ENCODE measurements at places on chromosomes 7 and 10.

- no peak for DNase-seq
Measured at GRCh38 chr10:131760416-131761166, 140.2 kb upstream of the PPP2R2D start.

DNA sequence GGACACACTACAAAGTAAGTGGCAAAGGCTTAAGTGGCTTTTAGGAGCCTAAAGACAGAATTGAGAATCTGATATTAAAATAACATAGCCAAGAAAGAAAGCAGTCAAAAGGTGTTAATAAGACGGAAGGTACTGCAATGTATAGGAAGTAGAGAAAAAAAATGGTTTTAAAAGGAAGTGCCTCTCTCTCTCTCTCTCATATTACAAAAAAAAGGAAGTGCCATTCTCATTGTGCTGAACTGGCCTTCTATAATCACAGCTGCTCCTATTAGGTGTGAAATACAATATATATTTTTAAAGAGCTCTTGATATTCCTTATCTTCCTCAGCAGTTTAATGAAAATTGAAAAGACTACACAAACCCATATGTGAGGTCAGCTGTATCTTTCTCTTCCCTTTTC, 199.4 kb upstream of the NPVF start:
- DNase-seq = no peak

DNA sequence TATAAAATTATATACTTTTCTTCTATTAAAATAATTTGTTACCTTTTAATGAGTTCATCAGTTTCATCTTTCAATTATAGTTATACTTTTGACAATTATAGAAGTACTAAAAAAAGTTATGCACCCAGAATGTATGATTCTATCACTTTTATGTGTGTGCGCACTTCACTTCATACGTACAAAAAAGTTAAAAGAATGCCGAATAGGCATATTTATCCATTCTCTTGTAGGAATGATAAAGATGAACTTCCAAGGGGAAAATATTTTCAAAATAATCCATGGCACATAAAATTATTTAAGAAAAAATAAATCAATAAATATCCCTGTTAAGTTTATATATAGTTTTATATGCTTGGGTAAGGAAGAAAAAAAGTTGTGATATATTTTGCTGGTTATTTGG, 166.9 kb upstream of the PRSS1 start:
- no peak for DNase-seq

GRCh38 chr7:91657483-91658071, 222.9 kb downstream of the MTERF1 start:
- DNase-seq = no peak

DNA sequence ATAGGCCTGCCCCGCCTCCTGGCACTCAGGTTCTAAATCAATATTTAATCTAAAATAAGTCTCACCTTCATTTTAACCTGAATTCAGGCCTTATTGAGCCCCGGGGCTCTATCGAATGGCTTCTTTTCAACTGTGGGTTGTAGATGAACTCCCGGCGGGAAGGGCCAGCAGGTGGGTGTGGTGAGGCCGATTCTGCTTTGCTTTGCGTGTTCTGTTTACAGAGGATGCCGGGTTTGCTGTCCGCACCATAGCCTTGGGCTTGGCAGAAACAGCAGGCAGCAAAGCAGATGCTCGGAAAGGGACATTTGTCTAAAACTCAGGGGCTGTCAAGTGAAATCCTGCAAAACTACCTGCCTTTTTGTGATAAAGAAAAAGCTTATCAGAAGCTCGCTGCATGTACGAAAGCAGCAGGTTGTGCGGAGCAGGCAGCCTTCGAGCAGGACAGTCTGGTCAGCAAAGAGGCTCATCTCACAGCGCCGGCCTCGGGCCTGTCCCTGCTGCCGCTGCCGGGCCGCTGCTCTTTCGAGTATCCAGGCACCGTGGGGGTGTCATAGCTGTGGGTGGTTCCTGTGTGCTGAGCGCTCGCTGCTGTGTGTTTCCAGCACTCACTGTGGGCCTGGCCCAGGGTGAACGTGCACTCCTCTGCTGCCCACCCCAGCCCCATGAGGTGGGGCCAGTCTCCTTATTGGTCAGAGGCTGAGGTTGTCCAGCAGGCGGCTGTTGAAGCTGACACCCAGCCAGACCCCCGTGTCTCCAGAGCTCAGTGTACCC, 434.8 kb upstream of the FOXK1 start:
- DNase-seq = no peak

- no peak for DNase-seq
Measured at GRCh38 chr7:48101968-48102367, 12.9 kb downstream of the UPP1 start.

DNA sequence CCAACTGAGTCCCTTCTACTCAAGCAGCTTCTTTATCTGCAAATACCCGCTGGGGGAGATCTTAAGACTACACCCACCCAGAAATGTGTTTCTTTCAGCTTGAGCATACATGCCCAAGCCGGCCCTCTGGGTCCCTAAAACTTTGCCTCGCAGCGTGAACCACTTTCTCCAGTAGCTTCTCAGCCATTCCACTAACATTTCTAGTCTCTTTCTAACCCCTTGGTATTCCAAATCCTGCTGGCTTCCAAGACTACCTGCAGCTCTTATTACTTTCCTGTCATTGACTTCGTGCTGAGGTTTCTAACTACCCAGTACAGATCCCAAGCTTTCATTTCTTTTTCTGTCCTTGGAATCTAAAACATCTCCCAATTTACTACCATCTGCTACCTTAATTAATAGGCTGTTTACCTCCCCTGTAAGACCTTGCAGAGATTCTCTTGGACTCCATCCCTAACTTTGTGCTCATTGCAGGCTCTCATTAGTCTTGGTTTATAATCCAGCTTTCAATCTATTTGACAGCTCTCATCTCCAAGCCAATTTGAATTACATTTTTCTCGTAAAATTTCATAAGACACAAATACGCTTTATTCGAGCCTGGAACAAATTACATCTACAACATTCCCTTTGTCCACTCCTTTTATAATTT, 153.6 kb downstream of the FGFR2 start:
- DNase-seq = no peak

- DNase-seq = no peak
Measured at GRCh38 chr10:96360766-96361165, 2.0 kb upstream of the OPALIN start.

DNA sequence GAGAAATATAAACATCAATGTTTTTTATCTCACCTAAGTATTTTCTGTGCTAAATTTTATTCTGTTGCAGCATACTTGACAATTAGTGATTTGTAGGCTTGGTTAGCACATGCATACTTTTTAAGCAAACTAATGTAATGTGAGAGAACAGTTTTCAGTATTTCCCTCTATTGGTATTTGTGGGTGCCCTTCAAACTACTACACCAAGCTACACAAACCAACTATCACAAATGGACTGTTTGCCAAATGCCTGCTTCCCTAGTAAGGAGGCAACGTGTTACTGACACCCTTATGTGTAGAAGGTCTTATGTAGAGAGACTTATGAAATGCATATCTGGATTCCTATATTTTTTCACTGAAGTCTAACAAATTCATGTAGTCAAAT, 98.4 kb upstream of the FZD1 start:
- DNase-seq = no peak

DNA sequence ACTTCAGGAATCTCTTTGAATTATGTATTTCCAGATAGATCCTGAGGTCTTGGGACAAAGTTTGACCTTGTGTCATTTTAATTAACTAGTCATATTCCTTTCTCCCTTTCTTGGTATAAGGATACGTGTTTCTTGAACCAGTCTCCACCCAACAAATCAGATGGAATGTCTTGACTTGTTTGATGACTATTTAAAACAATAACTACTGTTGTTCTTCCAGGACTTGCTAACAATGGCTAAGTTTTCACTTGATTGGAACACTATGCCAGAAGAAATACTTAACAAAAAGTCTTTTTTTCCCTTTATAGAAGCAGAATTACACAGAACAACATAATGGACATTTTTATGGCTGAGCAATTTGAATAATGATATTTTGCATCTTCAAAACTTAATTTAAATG, 43.0 kb upstream of the WIPF3 start:
- DNase-seq = no peak

DNA sequence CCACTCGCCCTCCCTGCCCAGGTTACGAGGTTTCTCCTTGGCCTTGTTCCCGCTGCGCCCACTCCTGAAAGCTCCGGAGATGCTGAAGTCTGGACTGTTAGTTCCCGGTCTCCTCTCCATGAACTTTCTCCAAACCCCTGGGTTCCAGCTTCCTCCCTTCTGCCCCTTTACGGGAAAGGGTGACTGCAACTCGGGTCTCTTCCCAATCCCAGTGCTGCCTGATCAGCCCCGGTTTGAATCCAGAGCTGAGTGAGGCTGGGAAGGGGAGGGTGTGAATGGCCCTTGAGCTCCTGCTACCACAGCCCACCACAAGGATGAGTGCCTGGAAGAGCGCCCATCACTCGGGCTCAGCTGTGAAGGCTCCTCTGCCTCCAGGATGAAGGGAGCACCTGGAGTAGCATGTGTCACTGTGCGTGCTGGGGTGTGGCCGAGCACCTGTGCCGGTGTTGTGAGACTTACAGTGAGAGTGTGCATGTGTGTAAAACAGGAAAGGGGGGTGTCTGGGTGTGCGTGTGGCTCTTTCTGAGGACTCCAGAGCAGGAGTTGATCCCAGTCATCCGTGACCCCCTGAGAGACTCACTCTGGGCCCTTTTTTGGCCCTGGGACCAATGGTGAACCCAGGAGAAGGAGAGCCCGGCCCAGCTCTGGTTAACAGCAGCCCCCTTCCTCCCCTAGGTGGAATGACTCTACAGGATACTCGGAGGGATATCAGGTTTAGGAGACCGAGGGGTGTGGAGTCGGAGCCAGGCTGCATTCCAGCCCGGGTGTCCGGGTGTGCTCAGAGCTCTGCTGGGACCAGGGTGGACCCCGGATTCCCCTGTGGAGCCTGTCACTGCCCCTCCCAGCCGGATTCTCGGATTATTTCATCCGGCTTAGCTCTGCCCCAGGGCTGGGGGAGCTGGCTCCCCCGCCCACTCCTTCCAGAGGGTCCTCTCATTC, 1.1 kb upstream of the ZNF467 start:
- DNase-seq = no peak

- no peak for DNase-seq
Measured at GRCh38 chr7:92025260-92025659, 84.6 kb downstream of the AKAP9 start.

- no peak for DNase-seq
Measured at GRCh38 chr10:24251547-24251946, 42.6 kb downstream of the KIAA1217 start.

- DNase-seq = no peak
Measured at GRCh38 chr10:79249186-79250121, 97.8 kb upstream of the PPIF start.

- DNase-seq = no peak
Measured at GRCh38 chr7:129257168-129257567, 32.3 kb downstream of the AHCYL2 start.

GRCh38 chr7:94908323-94909178, 1.2 kb downstream of the PPP1R9A start:
- no peak for DNase-seq

DNA sequence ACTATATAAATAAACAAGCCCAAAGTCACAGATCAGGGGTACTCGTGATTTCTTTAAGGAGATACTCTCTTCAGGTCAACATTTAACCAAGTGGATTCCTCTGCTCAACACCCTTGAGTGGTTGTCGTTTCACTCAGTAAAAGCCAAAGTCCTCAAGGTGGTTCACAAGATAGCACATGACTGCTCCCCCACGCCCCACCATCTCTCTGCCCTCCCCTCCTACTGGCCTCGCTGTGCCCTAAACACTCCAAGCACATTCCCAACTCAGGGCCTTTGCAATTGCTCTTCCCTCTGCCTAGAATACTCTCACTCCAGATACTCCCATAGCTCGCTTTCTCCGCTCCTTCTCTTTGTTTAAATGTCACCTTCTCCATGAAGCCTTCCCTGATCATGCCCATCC, 72.1 kb upstream of the FHIP2A start:
- no peak for DNase-seq

- DNase-seq = no peak
Measured at GRCh38 chr10:101030496-101031127, 317 bp downstream of the PDZD7 start.

DNA sequence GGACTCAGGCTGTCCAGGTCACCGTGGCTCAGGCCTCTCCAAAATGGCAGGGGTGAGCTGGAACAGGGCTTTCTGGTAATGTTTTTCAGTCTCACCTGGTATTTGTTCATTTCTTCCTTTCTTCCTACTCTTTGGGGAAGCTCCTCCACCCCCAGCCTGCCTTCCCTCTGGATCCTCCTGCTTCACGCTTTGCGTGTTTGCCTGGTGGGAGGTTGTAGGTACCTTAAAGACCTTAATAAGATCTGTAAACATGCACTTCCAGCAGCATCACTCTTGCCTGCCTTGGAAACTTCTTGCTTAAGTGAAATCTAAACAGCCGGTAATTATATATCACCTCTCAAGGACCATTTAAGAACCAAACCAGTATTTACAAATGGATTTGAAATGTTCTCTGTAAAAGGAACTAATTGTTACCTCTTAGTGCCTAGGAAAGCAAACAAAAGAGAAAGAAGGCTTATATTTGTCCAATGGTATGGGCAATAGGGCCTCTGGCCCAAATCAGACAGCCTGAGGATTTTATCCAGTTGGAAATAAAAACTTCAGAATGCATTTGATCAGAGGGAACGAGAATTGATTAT, 339.9 kb downstream of the CCSER2 start:
- no peak for DNase-seq

GRCh38 chr7:144735505-144736276, 100.2 kb downstream of the TPK1 start:
- DNase-seq = no peak

DNA sequence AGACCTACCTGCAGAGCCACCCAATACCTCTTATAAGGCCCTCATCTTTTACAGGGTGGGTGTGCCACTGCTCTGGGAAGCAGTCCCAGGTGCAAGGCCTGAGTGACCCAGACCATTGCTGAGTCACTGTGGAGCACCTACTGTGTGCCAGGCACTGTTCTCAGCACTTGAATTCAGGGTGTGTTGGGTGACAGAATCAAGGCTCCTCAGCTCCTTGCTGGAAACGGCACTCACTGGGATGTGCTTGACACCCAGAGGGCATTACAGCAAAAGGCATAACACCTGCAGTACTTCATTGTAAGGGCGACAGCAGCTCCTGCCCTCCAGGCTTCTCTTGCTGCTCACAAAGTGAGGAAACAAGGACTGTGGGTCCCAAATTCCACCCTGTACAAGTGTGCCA, 7.1 kb downstream of the CAMK2B start:
- DNase-seq = no peak

DNA sequence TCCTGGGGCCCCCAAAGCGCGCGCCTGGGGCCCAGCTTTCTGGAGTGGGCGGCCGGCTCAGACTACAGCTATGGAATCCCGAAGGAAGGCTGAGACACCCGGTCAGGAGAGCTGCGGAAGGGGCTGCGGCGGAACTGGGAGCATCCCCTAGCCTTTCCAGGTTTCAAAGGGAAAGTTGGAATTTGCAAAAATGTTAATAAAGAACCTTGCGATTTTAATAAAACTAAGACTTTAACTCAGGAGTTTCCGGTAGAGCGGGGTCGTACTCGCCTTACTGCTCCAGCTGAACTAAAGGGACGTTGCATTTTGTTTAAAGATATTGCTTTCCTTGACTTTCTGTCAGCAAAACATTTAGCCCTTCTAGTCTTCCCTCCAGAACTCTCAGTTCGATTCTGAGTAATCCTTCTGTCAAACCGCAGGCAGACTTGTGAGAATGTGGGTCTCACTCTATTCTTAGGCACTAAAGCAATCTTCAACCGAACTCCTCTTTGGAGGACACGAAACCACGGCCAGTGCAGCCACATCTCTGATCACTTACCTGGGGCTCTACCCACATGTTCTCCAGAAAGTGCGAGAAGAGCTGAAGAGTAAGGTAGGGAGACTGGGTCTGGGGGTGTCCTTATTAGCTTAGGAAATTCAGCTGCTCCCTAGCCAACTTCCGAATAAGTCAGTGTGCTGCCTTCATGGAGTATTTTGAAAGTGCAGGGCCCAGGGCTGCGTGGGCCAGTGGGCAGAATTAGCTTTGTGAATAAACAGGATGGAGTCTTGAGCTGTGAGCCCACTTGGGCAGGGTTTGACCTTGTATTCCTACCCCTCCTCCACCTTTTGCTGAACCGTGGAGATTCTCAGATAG, 1.9 kb downstream of the CYP26A1 start:
- DNase-seq = no peak
